ENCODE measurements at places on chromosomes 7 and 10.

- DNase-seq: no peak
Observed at GRCh38 chr10:127279334-127279774, 83.0 kb upstream of the INSYN2A start.

DNA sequence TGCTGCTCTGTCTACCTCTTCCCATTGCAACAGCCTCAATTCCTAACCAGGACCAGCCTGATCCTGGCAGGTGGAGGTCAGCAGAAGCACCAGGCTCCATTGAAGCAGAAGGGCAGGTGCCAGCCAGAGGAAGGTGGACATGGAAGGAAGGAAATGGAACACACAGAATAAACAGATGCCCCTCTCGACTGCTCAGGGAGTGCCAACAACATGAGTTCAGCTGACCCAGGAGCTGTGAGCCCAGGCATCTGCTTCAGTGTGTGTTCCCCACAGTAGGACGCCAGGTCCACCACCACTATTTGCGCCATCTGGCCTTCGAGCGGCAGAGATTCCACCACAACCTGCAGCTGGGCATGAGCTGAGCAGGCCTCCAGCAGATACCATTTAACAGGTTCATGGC is 56.7 kb downstream of the GPAM start:
- no peak for DNase-seq

DNA sequence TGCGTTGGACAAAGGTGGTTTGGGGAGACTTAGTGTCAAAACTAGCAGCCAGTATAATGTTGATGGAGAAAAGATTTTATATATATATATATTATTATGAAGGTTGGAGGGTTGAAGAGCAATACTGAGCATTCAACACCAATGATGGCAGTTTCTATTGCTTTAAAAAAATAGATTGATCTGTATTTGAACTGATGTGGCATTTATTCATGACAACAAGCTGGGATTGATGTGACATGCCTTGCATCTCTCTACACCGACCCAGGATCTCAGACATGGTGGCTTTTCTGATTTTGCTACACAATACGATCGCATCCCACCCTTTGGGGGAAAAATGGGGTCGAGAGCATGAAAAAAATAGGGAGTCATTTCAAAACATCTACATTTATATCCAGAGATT is 175.4 kb downstream of the POU6F2 start:
- no peak for DNase-seq

DNA sequence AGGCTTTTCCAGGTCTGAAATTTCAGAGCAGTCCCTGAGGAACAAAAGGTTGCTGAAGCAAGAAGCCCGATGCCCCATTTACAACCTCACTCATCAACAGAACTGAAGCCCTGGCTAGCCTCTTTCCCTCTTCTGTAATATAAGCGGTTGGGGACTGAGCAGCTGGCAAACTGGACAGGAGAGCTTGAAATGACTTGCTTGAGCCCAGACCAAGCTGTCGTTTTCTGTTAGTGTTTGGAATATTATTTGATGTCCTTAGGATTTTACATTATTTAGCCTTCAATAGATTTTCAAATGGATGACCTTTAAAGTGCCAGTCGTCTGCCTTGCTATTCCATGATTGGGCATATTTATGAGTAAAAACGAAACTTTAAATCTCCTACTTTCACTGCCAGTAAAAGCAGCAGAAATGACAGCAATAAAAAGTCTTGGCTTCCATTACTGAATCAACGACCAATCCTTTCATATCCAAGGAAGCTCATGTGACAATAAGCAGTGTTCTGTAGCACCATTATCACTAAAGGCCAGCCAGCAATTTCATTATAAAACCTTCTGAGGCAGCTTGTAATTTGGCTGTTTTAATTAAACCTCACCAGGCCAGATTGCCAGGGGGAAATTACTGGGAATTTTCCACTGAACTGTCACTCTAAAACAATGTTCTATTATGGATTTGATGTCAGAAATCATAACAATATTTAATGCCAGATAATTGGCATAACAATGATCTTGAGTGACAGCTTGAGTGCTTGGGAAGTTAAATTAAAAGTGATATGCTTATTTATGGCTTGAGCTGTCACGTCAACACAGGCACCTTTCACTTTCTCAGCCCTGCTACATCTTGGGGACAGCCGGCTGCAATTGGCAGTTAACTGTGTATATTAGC is 85.9 kb downstream of the LSMEM1 start:
- DNase-seq: no peak

DNA sequence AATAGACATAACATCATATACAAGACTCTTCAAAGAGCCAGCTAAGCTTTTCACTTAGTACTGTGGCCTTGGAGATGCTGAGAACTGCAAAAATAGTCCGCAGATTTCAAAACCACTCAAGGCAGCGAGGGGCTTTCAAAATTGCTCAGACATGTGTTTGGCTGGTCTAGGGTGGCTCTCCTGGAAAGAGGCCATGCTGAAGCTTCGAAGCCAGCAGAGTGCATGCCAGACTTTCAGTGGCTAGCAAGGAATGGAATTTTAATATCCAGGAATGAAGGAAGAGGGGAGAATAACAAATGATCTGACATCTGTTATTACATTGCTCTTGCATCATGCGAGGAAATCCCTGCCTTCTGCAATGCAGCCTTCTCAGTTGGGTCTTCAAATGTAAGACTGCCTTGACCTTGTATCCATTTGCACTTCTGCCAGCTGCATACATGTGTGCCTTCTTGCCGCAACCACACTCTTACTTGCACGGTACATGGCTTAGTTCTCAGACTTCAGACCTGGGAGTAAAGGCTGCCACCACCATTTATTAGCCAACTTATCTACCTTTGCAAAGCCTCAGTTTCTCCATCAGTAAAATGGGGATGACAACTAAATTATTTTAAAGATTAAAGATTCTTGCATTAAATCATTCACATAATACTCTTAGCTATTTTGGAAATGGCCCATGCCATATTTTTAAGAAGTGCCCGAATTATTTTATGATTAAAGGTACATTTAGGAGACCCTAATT is 55.9 kb downstream of the ITIH5 start:
- no peak for DNase-seq

DNA sequence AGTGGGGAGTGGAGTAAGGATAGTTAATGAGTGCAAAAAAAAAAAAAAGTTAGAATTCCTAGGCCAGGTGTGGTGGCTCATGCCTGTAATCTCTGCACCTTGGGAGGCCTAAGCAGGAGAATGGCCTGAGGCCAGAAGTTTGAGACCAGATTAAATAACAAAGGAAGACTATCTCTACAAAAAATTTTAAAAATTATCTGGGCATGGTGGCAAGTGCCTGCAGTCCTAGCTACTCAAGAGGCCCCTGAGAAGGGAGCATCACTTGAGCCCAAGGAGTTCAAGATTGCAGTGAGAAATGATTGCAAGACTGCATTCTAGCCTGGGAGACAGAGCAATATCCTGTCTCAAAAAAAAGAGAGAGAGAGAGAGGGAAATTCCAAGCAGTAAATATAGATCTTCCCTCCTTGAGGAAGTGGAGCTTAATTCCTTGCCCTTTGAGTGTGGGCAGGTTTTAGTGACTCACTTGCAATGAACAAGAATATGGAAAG is 19.5 kb upstream of the CSTF2T start:
- no peak for DNase-seq

DNA sequence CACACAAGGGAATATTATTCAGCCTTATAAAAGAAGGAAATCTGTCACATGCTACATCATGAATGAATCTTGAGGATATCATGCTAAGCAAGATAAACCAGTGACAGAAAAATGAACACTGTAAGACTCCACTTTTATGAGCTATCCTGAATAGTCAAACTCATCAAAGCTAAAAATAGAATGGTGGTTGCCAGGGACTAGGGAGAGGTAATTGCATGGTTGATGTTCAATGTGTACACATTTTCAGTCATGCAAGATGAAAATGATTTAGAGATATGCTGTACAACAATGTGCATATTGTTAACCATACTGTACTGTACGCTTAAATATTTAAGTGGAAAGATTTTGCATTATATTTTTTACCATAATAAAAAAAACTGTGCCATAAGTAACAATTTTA is 1349.1 kb downstream of the XPNPEP1 start:
- DNase-seq: no peak

- no peak for DNase-seq
Observed at GRCh38 chr10:680745-681144, 8.7 kb downstream of the DIP2C start.

GRCh38 chr10:32338262-32338661 is 8.7 kb downstream of the EPC1 start:
- no peak for DNase-seq

DNA sequence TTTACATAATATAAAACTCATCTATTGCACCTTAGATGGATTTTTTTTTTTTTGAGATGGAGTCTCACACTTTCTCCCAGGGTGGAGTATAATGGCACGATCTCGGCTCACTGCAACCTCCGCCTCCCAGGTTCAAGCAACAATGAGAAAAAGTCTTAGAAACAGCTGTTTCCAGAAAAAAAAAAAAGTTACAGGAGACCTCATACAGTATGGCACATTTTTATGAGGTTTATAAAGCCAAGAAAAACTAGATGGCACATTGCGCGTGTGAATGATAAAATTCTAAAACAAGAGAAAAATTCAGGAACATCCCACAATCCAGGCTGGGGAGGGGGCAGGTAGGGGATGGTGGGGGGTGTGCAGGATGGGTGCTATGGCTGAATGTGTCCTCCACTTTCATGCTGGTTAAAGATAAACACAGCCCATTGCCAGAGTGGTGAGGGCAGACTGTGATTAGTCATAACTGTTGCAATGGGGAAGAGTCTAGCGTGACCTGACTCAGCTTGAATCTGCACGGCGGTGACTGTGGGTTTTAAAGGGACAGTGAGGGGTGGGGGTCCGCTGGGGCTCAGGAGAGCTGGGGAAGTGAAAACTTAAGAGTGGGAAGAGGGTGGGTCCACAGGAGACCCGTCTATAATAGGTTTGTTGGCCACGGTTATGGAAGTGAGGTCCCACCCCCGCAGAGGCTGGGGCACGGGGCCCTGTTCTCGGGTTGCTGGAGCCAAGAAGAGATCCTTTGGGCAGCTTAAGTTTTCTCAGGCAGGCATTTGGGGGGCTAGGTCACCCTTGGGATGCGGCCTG is 11.9 kb upstream of the LRRC27 start:
- DNase-seq: no peak

DNA sequence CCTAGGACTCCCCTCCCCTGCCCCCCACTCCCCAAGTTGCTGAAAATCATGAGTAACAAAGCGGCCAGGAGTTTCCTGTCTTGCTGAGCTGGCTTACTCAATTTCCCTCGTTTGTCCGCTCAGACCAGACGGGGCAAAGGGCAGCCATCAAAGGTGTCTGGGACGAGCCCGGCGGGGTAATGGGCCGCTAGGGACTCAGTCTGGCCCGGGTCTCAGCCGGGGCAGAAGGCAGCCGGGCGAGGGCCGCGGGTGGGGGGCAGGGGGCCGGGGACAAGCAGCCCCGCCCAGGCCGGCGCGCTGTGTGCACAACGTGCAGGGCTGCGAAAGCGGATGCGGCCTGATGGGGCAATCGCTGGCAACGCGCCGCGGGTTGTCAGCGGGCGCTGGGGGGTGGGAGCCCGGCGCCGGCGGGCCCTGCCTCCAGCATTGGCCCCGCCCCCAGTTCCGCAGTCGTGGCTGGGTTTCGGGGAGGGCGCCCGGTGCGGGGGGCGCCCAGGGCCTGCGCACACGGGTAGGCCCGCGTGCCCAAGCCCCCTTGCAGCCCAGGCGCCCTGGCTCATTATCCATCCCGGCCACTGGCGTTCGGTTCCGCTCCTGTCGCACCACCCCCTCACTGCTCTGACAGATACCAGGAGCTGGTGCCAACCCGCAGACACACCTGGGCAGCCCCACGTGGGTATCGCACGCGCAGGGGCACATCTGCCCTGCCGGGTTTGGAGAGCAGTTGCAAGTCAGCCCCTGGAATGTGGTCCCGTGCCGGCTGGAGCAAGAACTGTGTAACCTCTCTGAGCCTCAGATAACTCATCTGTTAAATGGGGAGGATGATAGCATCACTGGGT is 35.1 kb downstream of the DNAJB12 start:
- peak; percentile 83 for DNase-seq

DNA sequence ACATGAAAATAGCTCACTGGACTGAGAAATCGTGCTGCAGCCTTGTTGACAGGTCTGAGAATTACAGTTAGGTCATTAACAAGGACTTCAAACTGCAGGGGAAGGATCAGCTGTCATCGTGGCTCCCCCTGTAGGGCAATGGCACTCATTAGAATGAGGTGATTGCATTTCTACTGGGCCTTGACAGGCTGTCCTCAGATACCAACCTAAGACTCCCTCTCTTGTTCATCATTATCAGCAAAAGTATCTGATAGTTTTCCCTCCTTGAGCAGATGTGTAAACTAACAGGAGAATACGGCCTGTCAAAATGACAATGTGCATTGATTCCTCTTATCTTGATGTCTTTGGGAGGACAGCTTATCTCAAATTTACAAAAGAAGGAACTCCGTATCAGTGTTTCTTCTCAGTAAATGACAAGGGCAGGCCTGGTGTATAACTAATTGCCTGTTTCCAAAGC is 648.5 kb upstream of the LRRN3 start:
- DNase-seq: no peak

GRCh38 chr7:103059471-103059870 is 15.1 kb downstream of the FBXL13 start:
- DNase-seq: no peak

GRCh38 chr7:131890176-131890575 is 333.7 kb upstream of the PODXL start:
- no peak for DNase-seq

DNA sequence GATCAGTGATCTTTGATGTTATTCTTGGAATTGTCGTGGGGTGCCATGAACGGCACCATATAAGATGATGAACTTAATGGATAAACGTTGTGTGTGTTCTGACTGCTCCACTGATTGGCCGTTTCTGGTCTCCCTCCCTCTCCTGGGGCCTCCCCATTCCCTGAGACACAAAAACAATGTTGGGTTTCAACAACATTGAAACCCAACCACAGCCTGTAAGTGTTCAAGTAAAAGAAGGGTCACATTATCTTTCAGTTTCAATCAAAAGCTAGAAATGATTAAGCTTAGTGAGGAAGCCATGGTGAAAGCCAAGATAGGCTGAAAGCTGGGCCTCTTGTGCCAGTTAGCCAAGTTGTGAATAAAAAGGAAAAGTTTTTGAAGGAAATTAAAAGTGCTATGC is 19.5 kb downstream of the EN2 start:
- no peak for DNase-seq

DNA sequence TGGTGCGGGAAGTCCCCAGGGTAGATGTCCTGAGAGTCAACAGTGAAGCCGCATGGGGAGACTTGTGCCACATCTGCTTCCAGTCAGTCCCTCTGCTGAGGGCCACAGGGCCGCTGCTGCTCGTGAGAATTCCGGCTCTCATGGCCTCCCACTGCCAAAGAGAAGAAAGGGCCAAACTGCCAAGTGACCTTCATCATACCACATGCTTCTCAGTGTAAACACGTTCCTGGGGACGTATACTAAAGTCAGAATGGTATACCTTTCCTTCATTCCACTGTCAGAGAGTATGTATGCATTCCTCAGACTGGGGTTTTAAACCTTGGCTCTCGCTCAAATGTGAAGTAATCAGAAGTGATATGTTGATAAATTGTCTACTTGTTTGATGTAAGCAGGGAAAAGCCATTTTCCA is 52.8 kb upstream of the SEC61G start:
- DNase-seq: no peak

Data from central memory CD8-positive, alpha-beta T cell (primary cell).